ENCODE measurements at places on chromosomes 6 and 20. TPM values are rescaled to one million over a fixed set of nuclear protein-coding genes. Genes with fewer than 3 reads are reported as not detected.

The GCNT2 gene
- total RNA-seq: 0.63 TPM

The PPDPF gene
- 194 TPM for total RNA-seq

The TMEM14C gene
- 197 TPM for total RNA-seq

The DDO gene
- total RNA-seq: 3.3 TPM

The AAR2 gene
- total RNA-seq: 26.6 TPM

The SLC22A16 gene
- not detected for total RNA-seq

The SLC2A4RG gene
- 150 TPM for total RNA-seq

The SERINC3 gene
- 70.8 TPM for total RNA-seq

The GPLD1 gene
- total RNA-seq: not detected

The USP49 gene
- 1.7 TPM for total RNA-seq

The GPX5 gene
- total RNA-seq: not detected

The SIRPB1 gene
- 0.77 TPM for total RNA-seq

The SCRT2 gene
- not detected for total RNA-seq

The GABRR1 gene
- total RNA-seq: not detected

The EYA2 gene
- total RNA-seq: 0.11 TPM

The SLC17A1 gene
- not detected for total RNA-seq

The ACTR5 gene
- total RNA-seq: 7.3 TPM
